Retina (tissue), 1 donor: ENCODE measurements at places on chromosomes 1 and 21.

- DNase-seq: no peak
These were observed 276.4 kb upstream of the PRMT6 start for GRCh38 chr1:106780066-106780465.

DNA sequence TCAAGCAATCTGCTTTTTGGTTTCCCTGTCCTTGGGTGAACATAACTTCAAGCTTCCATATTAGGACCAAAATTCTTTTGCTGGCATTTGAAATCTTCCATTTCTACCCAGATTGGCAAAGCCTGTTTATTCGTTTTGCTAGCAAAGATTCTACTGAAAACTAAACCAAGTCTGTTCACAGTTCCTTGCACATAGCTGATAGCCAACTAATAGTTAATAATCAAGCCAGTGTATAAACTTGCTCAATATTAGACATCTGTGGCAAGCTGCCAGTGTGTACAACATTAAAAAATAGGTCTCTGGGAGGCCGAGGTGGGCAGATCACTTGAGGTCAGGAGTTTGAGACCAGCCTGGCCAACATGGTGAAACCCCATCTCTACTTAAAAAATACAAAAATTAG lies 6.3 kb downstream of the APP start:
- no peak for DNase-seq

GRCh38 chr1:9700340-9700739 lies 48.8 kb downstream of the PIK3CD start:
- DNase-seq: no peak

DNA sequence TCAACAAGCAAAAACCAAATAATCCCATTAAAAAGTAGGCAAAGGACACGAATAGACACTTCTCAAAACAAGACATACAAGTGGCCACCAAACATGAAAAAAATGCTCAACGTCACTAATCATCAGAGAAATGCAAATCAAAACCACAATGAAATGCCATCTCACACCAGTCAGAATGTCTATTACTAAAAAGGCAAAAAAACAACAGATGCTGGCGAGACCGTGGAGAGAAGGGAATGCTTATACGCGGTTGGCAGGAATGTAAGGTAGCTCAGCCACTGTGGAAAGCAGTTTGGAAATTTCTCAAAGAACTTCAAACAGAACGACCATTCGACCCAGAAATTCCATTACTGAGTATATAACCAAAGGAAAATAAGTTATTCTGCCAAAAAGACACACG lies 145.1 kb upstream of the EDN2 start:
- DNase-seq: no peak

DNA sequence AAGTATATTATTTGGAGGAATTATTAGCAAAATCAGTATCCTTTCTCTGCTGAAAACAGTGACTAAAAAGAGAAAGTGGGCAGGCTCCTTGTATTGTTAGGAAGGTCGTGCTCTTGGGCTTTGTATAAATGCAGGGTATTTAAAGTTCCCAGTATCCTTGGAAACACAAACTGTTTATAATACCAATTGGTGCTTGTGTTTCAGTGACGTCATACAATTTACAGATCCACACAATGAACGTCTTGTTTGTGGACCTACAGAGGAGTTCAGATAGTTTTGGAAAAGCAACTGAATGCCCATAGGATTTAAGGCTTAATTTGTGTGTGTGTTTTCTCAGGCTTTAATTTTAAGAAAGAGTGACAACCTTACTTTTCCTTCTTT lies 168.2 kb downstream of the RASAL2 start:
- peak; percentile 10 for DNase-seq

DNA sequence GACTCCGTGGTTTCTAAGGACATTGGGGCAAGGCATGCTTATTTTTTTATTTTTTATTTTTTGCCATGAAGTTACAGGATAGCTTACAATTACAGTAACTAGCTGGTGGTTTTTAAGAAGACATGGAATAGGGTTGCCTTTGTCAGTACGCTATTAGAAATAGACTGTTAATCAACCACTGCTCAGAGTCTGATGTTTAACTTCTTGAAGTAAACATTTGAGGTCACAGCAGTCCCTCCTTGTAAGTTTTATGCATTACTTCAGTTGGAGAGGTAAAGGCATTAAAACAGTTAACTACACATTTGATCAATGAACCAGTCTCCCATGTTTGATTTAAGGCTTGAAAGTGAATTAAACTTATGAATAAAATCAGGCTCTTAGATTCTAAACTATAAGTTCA lies 19.3 kb upstream of the SHCBP1L start:
- no peak for DNase-seq

DNA sequence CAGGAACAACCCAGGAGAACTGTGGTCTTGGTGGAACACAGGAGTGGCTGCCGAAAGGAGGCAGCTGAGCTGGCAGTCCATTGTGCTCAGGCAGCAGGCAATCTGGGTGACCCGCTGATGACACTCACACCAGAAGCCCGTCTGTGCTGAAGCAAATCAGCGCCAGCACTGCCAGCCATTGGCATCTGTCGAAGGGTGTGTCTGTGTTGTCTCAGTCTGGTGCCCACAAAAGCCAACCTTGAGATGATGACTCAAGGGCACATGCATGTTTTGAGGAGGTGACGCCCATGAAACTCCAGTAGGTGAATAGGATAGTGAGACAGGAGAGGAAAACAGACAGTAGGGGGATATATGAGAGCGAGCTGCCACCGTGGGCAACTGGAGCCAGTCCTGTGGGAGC lies 167.3 kb downstream of the KAZN start:
- DNase-seq: no peak

- no peak for DNase-seq
These were observed 4.7 kb upstream of the SLC5A9 start for GRCh38 chr1:48217856-48218255.

- no peak for DNase-seq
These were observed 19.9 kb upstream of the SAMD11 start for GRCh38 chr1:903721-904271.

DNA sequence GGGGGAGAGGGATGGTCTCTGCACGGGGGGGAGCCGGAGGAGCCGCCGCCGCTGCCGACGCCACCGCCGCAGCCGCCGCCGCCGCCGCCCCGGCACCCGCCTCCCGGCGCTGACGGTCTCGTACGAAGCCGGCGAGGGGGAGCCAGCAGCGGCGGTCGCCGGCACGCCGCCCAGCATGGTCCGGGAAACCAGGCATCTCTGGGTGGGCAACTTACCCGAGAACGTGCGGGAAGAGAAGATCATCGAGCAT lies 311 bp downstream of the SPEN start:
- DNase-seq: no peak

GRCh38 chr1:14538335-14538734 lies 60.1 kb upstream of the KAZN start:
- DNase-seq: no peak

- no peak for DNase-seq
These were observed 14.4 kb downstream of the FHAD1 start for GRCh38 chr1:15261155-15262002.

DNA sequence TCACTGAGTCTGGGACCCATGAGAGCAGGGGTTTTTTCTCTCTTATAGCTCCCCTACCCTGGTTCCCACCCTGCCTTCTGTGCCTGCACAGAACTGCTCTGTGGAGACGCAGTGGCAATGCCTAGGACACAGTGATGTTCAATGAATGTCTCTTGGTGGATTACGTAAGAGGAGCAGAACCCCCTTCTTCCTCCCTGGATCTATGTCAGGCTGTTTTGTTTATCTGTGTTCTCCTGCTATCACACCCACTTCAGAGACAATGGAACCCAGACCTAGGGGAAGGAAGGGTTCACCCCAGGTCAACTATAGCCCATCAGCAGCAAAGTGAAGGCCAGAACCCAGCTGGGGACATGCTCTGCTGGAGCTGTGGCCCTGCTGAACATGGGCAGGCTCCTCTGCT lies 2.0 kb downstream of the HPCAL4 start:
- no peak for DNase-seq

- no peak for DNase-seq
These were observed 126.4 kb downstream of the NEK7 start for GRCh38 chr1:198283222-198283621.

DNA sequence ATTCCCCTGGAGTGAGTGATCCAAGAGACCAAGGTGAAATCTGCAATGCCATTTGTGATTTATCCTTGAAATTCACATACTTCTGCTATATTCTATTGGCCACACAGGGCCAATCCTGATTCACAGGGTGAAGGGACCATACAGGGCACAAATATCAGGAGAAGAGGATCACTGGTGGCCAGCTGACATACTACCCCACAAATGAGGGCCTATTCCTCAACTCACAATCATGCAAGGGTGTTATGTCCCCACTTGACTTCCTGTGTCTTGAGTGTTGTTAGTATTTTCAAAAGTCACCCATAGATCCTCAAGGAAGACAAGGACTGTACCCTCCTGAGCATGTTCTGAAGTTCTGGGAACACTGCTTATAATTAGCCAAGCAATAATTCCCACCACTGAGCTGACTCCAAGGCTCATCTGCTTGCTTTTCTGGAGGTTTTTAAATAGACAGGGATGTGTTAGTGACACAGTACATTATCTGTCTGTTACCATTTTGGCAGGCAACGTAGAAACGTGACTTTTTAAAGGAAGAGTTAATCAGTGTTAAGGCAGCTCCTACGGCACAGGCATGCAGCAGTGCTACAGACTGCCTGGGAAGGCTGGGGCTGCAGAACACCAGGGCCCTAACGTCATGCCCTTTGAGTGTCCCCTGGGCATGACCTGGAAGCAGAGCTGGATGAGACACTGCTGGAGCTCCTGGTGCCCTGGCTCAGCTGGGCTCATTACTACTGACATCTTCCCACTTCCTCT lies 137.4 kb downstream of the FAM78B start:
- no peak for DNase-seq

DNA sequence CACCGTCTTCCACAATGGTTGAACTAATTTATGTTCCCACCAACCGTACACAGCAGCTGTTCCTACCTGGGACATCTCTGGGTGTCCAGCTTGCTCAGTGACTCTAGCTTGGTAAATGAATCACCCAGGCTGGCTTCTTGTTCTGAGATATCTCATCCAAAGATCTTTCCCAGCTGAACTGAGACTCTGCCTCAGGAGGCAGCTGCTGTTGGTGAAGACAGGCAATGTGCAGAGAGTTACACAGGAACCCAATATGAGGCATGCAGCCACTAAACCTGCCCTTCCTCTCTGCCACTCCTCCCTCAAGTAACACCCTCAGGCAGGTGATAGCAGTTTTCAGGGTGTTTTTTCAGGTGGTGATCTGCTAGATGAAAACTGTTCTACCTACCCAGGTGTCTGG lies 14.0 kb upstream of the FOXO6 start:
- DNase-seq: no peak

DNA sequence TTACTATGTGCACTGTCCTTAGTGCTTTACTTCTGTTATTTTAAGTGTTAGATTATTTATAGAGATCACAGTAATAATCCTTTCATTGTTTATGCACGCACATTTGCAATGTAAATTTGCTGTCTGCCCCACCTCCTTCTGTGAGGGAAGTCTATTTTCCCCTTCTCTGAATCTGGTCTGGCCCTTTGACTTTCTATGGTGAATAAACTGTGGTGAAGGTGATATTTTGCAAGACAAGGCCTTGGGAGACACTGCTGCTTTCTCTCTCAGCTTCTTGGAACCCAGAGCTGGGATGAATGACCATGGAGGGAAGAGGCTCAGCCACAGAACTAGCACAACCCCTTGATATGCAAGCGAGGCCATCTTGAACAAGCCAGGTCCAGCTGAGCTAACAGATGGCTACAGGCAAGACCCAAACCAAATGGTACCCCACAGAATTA lies 156.3 kb downstream of the ST6GALNAC3 start:
- DNase-seq: no peak

DNA sequence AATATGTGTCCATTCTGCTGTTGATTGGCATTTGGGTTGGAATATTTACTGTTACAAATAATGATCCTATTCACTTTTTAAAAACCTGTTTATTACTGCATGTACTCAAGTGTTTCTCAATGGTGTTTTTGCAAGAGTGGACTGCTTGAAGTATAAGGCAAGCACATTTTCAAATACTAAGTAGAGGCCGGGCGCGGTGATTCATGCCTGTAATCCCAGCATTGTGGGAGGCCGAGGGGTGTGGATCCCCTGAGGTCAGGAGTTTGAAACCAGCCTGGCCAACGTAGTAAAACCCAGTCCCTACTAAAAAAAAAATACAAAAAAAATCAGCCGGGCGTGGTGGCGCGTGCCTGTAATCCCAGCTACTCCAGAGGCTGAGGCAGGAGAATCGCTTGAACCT lies 276.9 kb upstream of the ADGRL4 start:
- no peak for DNase-seq

- DNase-seq: no peak
These were observed 35.6 kb downstream of the MEF2D start for GRCh38 chr1:156464825-156465452.

DNA sequence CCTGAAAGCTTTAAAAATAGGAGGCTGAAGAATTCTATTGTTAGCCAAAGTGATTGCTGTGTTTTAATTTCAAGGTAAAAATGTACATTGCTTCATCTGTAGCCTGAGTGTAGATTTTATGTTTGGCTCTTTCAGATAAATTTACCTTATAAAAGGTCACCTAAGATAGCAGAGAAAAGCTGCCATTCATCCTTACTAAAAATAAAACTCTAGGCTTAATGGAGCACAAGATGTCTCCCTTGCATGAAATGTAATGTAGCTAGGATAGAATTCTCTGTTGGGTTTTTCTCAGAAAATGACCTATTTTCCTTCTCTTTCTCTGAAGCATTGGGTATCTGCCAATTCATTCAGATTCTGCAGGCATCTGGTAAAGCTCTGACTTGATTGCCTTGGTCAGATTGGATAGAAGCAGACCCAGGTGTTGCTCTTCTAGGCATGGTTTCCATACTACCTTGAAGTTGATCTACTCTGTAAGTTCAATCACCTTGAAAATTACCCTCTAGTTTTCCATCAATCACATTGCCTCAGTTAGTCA lies 176.6 kb upstream of the GORAB start:
- DNase-seq: no peak

DNA sequence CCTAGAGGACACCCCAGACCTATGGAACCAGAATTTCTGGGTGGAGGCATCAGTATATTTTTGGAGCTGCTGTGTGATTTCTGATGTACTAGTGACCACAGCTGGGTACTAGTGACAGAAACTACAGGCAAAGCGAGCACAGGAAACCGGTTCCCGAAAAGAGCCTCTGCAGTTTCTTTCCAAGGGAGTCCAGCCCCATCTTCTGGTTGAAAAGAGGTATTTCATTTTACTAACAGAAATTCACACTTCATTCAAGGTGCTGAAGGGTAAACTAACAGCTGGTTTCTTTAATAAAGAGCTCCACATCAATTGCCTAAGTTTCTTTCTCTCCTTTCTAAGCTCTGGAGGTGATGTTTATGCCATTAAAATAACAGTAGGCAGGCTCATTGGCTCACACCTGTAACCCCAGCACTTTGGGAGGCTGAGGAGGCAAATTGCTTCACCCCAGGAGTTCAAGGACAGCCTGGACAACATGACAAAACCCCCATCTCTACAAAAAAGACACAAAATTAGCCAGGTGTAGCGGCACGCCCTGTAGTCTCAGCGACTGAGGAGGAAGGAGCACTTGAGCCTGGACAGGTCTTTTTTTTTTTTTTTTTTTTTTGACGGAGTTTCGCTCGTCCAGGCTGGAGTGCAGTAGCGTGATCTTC lies 22.0 kb downstream of the THAP3 start:
- DNase-seq: peak; percentile 21
